Activated naive CD4-positive, alpha-beta T cell treated with anti-CD3 and anti-CD28 coated beads for 36 hours (primary cell): ENCODE measurements at places on chromosomes 12 and 14. TPM values are rescaled to one million over a fixed set of nuclear protein-coding genes. Genes with fewer than 3 reads are reported as not detected.

The GPR84 gene
- 1.2 TPM for total RNA-seq

The ITGA7 gene
- 3.9 TPM for total RNA-seq

GRCh38 chr12:107092669-107093416, 506 bp downstream of the CRY1 start:
- H3K36me3 ChIP-seq = no peaks in the 10 kb centered on the region
- H3K4me3 ChIP-seq = no peak overlapping the region
- peaks cover 8% of the 10 kb centered on the region for H3K4me1 ChIP-seq
- peaks cover under 1% of the 10 kb centered on the region for H3K27me3 ChIP-seq
- H3K27ac ChIP-seq = no peak overlapping the region

- H3K36me3 ChIP-seq = no peaks in the 10 kb centered on the region
- H3K4me3 ChIP-seq = no peak overlapping the region
- H3K27ac ChIP-seq = no peak overlapping the region
- H3K27me3 ChIP-seq = peaks cover 17% of the 10 kb centered on the region
- no peaks in the 10 kb centered on the region for H3K4me1 ChIP-seq
- DNase-seq = no peak
Observed at GRCh38 chr14:101370593-101371569, 190.4 kb upstream of the DIO3 start.
